ENCODE measurements at places on chromosomes 4 and X.

GRCh38 chrX:64230123-64230970, at the start of gene ASB12:
TSS of gene ASB12 (minus strand) at chrX:64230607. CDS start at chrX:64225650, 4,957 bp downstream.
- no peak for DNase-seq

DNA sequence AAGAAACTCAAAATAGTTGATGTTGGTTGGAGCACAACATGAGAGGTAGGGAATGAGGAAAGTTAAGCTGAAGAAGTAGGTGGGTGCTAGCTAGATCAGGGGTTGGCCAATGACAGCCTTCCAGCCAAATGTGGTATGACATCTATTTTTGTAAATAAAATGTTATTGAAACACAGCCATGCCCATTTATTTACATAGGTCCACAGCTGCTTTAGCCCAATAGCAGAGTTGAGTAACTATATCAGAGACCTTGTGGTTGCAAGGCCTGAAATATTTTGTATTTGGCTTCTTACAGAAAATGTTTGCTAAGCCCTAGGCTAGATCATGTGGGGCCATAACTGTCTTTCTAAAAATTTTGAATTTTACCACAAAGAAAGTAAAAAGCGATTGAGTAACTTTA, 234.9 kb upstream of the CTSO start:
- DNase-seq = no peak

- DNase-seq = no peak
Observed at GRCh38 chr4:180253419-180253818, 1989.8 kb upstream of the TENM3 start.

DNA sequence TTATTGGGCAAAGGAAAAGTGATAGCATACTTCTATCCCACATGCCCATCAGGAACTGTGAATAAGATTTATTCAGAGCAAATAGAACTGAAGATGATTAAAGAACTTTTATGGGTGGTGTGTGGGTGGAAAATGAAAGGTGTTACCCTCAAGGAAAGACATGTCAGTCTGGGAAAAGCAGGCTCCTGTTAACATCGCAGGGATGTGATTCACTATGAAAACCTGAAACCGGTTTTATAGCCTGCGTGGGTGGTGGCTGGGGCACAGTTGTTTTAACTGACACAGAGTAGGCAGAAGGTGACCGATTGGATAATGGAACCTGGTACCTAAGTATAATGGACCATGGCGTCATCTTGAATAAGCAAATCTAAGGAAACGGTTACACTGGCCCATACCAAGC, 61.3 kb upstream of the CASK start:
- DNase-seq = no peak

- no peak for DNase-seq
Observed at GRCh38 chr4:2394528-2394927, 23.9 kb downstream of the ZFYVE28 start.

DNA sequence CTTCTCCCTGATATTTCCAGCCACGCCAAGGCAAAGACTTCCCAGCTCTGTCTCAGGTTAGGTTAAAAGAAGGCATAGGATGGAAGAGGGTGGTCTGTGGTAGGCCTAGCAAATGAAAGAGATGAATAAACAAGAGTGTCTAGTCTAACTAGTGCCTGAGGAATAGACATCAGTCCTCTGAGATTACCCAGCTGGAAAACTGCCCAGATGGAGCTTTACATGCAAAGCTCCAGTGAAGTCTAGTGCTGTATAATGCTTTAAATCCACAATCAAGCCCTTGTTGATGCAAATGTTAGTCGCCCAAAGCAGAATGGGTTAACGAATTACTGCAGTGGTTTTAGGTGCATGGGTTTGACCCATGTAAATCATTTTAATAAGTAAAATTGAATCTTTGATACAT, 24.8 kb upstream of the GUCY1B1 start:
- no peak for DNase-seq

- DNase-seq = peak; percentile 9
Observed at GRCh38 chr4:114780205-114780604, 181.6 kb downstream of the UGT8 start.

- DNase-seq = no peak
Observed at GRCh38 chr4:80199947-80200346, 2.6 kb downstream of the PRDM8 start.

GRCh38 chr4:74738464-74739143, 55.7 kb downstream of the BTC start:
- DNase-seq = no peak

DNA sequence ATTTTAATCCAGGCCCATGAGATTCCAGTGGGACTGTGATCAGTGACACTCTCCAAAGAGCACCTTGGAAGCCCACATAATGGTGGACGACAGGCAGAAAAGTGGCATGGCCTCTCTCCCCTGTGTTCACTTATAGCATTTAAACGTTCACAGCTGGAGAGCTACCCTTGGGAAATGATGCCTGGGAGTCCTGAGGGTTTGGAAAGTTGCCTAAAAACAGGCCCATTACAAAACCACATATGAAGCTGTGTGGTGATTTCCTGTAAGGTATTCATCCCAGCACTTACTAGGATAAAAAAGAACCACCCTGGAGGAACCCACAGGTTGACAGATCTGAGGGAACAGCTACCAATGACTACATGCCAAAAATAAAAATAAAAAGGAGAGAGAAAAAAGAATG, 193.2 kb downstream of the RASL11B start:
- DNase-seq = no peak

DNA sequence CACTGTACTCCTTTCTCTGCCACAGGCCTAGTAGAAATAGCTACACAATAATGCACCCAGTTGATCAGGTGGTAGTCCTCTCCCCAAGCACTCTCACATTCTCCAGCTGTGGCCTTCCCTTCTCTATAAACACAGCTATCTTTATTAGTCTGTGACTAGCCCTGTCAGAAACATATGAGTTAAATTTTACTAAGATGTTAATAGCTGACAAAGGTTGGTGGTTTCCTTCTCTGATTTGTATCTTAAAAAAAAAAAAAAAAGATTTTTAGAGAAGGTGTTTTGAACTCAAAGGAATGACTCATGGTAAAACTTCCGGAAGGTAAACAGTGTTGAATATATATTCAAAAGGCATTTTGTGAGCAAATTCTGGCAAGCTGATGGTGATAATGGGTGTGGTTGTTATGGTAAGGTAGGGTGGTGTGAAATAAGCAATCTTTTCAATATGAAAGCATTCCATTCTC, 327.4 kb downstream of the PPP3CA start:
- no peak for DNase-seq

DNA sequence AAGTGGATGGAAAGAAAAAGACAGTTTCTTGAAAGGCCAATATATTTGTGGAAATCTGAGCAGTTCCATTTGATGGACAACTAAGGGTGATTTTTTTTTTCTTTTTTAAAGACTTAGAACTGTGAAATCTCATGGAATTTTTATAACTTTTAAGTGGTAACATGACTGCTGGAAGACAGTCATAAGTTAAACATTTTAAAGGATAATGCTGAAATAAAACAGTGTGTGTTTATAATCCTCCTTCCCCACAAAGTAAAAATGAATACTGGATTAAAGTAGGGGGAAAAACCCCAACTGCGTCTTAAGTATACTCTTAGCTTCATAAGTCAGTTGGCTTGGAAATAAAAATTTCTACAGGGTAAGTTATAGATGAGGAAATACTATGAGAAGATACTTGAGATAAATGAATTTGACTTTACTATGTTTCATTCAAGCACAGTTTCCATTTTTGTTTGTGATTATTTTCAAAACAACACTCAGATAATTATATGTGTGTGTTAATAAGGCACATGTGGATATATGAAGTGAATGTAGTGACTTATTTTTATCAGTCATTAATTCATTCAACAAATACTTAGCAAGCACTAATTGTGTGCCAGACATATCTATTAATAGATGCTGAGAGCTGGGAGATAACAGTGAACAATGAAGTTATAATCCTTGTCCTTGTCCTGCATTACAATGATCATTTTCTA, 129.2 kb upstream of the ETNPPL start:
- no peak for DNase-seq

DNA sequence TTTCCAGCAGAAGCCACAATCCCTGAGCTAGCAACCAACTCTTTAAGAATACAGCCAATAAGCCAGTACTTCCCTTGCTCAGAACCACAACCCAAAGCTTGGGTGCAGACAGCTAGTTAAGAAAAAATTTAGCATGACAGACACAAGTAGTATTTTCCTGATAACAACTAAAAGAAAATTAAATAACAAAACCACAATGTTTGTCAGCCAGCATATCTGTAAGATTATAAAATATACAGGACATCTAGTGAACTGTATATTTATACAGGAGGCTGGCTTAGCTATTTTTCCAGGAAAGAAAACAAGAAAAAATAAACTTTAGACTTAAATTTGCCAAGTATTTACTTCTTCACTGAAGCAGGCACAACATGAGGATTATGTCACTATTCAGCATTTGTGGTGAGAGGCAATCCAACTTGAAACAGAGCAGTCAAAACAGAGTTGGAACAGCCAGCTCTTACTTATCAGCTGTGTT, 6.6 kb downstream of the PF4V1 start:
- DNase-seq = no peak

DNA sequence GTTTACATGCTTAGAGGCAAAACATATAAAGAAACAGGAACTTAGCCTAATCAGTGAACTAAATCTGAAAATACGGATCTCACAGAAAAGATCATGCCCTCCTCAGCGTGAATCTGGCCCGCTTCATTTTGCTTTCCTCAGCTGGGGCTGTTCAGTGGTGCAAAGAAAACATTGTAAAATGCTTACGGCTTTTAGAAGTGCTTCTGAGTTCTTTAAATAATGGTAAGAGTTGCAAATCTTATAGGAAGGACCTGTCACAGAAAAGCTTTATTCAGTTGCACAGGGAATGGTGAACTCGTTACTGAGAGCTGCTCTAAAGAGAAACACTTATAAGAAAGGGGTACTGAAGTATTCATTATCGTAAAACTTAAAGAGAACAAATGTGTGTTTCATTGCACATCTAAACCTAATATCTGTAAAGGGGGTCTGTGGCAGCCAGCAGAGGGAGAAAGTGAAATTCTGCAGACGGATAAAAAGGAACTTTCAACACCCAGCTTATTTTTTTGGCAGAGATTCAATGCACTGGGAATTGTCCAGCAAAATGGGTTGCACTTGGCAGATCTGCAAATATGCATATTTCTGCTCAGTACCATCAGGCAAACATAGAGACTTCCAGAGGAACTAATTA, 139.2 kb upstream of the ANK2 start:
- peak; percentile 55 for DNase-seq

DNA sequence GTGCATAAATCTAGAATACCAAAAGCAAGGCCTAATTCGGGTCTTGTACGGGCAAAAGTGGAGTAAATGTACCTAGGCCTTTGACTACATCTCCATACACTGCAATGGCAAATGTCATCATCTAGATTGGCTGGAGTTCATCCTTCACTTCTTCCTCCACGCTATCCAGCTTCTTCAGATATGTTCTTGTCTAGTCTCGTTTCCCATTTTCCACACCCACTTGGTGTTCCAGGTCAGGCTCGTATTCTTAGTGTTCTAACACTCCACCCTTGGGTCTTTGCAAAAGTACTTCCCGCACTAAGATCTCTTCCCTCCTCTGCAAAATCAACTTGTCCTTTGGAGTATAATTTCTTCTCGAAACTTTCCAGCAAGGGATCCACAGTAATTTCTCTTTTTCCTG, 1.4 kb downstream of the COQ2 start:
- no peak for DNase-seq

DNA sequence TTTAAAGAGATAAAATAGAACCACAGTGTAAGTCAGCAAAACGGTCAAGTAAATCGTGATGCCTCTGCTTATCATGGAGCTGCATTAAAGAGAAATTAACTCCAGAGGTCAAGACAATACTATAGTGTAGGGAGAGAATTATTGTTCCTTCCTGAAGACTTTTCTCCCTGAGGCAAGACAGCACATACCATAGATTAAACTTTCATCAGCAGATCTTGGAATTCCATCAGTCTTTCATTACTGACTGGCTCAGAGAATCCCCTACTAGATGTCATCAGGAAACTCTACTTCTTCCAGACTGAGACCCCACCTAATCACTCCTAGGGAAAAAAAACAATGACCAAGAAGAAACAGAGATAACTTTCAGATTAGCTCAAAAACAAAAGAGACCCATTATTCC, 131.3 kb downstream of the NSUN7 start:
- no peak for DNase-seq

DNA sequence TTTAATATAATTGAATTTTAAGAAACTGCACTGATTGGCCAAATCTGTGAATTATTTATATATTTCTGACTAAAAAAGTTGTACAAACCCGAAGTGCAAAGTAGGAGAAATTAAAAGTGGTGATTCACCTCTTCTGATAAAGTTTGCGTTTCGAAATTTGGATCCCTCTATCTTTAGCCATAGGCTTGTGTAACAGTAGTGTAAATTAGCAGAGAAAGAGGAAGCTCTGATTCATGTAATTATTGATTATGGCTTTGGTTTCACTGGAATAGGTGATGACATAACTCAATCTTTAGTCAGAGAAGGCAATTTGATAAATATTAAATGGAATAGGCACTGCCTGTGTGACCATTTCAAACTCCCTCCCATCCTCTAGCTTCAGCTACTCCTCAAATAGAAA, 717.8 kb upstream of the PCDH7 start:
- DNase-seq = no peak

GRCh38 chrX:118346258-118347094, 570 bp downstream of the WDR44 start:
- peak; percentile 7 for DNase-seq

DNA sequence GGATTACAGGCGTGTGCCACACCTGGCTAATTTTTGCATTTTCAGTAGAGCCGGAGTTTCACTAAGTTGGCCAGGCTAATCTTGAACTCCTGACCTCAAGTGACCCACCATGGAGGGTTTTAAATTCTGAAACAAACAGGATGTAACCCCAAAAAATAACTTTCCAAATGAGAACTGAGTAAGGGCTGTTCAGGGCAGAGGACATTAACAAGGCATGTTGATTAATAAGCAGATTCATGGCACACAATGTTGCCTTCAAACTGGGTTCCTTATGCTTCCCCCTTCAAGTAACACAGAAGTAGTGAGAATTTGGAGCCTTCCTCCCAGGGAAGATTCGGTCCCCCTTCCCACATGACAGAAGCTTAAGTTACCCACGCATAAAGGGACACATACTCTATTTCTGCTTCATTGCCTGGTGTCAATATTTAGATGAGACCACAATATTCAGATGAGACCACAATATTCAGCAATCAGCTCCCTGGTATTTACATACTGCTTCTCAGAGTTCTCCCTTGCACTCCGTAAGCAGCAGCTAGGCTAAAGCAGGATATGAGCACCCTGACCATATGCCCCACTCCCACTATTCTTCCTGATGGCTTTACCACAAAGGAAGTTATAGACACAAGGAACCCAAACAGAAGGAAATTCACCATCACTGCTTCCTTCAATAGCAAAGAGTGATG, 21.4 kb downstream of the GRSF1 start:
- no peak for DNase-seq

GRCh38 chr4:41155194-41155830, 59.0 kb downstream of the APBB2 start:
- no peak for DNase-seq

All from NCI-H1694 treated with DMSO at 0.1 percent for 48 hours (cell line).